ENCODE measurements at places on chromosomes 11 and 22.

DNA sequence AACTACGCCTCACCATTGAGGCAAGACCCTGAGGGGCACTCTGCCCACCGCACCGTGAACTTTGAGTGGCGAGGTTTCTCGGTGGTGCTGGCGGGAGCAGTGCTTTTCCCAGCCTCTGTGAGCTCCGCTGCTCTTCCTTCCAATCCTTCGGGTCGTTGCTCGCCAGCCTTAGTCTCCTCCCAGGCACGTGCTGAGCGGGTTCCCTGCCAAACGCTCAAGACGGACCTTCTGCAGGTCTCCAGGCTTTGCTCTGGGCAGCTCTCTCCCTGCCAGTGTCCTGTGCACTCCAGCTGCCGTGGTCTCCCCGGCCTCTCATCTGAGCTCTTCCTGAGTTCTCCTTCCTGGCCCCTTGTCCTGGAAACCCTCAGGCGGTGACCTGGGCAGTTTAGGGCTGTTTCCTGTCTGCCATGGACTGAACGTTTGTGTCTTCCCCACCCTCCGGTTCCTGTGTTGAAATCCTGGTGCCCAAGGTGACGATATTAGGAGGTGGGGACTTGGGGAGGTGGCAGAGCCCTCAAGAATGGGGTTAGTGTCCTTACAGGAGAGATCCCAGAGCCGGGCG, 11.2 kb upstream of the MUC6 start:
- no peak for DNase-seq

DNA sequence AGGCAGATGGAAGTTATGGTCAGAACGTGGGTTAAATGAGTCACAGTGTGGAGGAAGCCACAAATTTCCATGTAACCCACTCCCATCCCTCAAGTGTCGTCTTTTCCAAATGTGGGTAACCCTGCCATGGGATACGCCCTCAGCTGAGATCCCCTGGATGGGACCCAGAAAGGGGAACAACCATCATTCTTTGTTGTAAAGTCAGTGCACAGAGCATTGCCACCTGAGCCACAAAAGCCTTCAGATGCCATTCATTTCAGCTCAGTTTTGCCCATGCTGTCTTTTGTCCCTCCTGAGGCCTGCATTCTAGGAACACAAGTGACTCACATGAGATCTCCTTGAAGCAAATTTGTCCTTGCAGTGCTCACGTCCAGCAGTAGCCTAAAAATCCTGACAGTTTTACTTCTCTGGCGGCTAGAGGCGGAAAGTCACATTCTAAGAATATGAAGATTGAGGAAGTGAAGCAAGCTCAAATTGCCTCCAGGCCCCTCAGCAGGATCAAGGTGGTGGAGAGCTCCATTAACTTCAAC, 30.6 kb downstream of the MMP13 start:
- DNase-seq = no peak

GRCh38 chr11:75717608-75718418, at the start of gene MOGAT2:
MOGAT2 (plus strand) TSS chr11:75717838; CDS start chr11:75717889, 51 bp downstream.
- DNase-seq = no peak

DNA sequence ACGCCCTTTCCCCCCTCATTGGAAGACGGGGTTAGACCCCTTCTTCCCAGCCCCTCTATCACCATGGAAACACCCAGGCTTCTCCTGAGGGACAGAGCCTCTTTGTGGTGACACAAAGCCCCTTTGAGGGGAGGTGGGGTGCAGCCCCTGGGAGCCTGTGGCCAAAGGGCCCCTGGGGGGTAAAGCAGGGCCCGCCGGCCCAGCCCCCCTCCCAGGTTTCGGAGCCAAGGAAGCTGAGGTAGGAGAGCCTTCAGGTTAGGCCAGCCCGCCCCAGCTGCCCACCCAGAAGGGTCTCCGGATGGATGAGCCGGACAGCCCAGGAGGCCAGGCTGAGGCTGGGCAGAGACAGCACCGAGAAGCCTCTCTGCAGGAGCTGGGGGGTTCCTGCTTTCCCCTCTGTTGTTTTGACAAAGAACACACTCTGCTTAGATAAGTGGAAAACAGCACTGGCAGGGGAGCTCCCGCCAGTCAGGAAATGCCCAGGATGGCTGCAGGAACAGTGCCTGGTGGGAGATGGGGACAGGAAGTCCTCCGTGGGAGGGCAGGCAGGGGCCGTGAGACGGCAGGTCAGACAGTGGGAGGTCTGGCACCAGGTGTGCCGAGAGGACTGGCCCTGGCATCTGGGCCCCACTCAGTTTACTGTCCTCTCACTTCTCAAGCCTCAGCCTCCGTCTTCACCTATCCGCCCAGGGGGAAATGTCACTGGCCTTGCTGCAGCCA, 18.2 kb downstream of the ARVCF start:
- no peak for DNase-seq

DNA sequence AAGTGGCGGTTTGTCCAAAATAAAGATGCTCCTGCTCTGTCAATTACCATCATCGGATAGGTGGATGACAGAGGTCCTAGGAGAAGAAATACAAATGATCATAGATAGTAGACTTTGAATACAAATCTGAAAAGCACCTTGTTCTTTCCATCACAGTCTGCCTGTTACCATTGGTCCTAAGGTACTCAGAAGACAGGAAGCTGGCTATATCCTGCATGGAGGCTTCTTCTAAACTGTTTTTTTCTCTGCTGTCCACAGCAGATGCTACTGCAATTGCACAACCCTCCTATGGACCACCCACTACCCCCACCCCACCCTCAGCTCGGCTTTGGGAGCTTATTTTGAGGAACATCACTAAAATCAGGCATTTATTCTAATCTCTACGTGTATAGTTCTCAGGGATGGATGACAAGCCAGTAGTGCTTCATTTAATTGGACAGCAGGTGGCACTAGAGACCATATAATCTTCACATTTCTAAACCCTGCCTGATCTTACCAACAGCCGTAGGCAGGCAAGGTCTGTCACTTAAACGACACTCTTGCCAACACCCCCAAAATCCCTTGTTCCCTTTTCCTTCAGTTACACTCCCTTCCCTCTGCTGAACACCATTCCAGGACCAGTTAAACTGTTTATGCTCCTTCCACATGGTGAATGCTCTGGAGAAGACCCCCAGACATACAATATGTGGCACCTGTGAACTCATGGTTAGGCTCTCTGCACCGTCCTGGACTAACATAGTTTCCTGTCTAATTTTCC, 6.6 kb upstream of the PTS start:
- DNase-seq = peak; percentile 4

Measured in NCI-H2107 (cell line).